ENCODE measurements at places on chromosomes 3 and 15.

DNA sequence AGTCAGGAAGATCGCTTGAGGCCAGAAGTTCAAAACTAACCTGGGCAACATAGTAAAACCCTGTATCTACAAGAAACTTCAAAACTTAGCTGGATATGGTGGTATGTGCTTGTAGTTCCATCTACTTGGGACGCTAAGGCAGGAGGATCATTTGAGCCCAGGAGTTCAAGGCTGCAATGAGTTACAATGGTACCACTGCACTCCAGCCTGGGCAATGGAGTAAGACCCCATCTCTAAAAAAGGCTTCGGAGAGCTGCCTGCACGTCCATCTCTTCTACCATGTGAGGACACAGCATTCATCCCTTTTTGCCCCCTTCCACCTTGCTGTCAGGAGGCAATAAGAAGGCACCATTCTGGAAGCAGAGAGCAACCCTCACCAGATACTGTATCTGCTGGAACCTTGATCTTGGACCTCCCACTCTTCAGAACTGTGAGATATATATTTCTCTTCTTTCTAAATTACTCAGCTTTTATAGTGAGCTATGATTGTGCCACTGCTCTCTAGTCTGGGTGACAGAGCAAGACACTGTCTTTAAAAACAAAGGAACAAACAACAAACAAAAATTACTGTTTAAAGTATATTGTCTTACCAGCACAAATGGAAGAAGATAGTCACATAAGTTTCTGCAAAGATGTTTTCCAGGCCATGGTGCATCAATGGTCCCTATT, 4.2 kb upstream of the BTLA start:
- DNase-seq, result no peak

DNA sequence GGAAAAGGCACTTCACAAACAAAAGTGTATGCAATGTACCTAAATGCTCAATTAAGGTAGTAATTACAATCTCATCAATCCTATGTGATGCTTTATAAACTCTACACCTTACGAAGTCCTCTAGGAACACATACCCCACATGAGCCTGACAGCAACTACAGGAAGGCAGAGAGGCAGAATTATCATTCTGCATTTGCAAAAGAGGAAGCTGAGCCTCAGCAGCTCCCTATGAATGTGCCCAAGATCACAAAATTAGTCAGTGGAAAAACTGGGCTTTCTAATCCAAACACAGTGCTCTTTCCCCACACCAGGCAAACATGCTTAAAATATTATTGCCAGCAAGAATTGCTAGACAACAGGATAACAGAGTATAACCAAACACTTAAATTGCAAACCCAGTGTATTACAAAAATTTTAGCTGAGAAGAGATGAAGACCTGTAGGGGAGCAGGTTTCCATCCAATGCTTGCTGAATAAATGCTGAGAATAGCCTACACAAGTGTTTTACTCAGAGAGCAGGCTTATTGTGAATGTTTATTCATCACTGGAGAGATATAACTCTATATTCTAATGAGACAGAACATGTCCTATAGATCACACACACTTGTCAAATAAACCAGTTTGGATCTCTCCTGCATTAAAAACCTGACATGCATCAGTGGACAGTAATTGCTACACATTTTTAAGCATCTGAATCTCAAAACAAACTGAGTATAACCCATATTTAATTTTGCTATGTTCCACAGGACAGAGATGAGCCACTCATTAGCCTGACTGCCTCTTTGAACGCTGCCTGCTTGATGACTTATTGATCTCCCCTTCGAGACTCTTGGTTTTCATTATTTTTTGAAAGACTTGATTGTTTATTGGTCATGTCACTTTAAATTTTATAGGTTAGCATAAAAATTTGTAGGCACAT, 62.2 kb downstream of the PLCH1 start:
- DNase-seq, result no peak

GRCh38 chr15:74549816-74550215, 8.8 kb downstream of the ARID3B start:
- no peak for DNase-seq

DNA sequence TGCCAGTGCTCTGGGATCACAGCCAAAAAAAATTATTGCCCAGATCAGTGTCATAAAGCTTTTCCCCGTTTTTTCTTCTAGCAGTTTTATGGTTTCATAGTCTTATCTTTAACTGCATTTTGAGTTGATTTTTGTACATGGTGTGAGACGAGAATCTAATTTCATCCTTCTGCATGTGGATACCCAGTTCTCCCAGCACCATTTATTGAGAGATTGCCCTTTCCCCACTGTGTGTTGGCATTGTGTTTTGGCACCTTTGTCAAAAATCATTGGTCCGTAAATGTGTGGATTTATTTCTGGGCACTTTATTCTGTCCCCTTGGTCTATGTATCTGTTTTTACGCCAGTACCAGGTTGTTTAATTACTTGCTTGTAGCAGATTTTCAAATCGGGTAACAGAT, 122.8 kb downstream of the TAFA4 start:
- DNase-seq, result no peak

DNA sequence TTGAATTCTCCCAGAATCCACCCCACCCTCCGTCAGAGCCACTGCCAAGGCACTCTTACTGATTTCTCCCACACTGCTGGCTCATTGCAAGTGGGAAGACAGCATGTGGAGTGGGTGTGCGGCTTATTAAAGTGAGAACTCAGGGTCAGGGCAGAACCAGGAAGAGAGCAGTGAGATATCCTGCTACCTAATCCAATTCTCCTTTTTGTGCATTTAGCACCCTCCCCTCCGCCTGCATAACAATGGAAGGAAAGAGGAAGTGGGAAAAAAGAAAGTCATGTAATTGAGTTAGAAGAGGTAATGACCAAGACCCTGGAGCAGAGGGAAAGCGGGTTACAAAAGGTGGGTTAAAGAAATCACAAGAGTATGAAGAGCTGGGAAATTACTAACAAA, 27.8 kb upstream of the PIK3CB start:
- DNase-seq, result no peak

DNA sequence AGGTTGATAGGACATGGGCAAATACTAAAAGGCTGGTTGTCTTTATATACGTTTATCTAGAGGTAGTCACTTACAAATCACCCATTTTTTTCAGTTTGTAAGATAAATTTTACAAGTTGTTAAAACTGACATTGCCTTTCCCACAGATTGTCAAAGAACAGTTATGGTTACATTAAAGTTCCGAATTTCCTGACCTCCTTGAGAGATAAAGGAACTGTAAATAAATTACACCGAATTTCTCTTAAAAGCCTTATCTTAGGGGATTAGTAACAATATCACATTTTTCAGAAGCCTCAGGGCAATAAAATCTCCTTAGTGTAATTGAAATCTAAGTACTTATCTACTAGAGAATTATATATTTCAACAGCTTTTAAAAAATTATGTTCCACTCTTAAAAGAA, 49.5 kb downstream of the ZPLD1 start:
- DNase-seq, result no peak

GRCh38 chr3:141431411-141432378, 55.1 kb upstream of the RASA2 start:
- no peak for DNase-seq

DNA sequence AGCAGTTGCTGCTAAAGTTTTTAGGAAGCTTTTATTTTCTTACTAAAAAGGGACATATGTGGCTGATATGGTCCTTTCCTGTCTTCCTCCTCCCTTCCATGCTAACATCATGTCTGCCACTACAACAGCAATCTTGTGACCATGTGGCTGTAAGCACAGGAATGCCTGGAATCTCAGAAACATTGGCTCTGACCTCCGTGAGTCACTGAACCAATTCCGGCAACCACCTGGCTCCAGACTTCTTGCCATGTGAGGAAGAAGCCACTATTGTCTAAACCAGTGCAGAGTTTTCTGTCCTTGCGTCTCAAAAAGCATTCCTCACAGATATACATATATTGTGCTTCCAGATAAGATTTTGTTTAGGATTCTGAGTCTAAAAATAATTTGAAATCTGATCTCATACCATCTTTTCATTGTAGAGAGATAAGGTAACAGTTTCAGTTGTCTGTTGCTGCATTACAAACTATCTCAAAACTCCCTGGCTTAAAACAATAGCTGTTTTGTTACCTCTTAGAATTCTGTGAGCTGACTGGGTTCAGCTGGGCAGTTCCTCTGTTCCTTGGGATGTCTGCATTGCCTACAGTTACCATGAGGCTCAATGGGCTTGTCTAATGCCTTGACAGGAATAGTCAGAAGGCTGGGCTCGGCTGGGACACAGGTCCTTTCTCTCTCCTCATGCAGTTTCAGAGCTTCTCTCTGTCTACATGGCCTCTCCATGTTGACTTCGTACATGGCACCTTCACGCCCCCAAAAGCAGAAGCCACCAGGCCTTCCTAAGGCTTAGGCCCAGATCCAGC, 77.3 kb upstream of the MAGI1 start:
- DNase-seq, result no peak

DNA sequence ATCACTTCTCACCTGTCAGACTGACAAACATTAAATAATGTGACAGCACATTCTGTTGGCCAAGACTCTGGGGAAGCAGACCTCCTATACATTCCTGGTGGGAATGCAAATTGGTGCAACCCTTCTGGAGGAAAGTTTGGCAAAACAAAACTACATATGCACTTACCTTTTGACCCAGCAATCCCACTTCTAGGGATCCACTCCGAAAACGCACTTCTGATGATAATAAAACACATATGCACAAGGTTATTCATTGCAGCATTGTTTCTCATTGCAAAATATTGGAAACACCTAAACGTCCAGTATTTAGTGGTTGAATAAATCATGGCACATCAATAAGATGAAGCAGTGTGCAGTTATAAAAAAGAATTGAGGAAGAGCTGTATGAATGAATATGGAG, 145.5 kb upstream of the ABHD17C start:
- no peak for DNase-seq

All from hypothalamus (tissue), 51 donors.